ENCODE measurements at places on chromosomes 1 and 21.

- no peak for DNase-seq
Observed at GRCh38 chr21:18369115-18369514, 34.5 kb downstream of the TMPRSS15 start.

DNA sequence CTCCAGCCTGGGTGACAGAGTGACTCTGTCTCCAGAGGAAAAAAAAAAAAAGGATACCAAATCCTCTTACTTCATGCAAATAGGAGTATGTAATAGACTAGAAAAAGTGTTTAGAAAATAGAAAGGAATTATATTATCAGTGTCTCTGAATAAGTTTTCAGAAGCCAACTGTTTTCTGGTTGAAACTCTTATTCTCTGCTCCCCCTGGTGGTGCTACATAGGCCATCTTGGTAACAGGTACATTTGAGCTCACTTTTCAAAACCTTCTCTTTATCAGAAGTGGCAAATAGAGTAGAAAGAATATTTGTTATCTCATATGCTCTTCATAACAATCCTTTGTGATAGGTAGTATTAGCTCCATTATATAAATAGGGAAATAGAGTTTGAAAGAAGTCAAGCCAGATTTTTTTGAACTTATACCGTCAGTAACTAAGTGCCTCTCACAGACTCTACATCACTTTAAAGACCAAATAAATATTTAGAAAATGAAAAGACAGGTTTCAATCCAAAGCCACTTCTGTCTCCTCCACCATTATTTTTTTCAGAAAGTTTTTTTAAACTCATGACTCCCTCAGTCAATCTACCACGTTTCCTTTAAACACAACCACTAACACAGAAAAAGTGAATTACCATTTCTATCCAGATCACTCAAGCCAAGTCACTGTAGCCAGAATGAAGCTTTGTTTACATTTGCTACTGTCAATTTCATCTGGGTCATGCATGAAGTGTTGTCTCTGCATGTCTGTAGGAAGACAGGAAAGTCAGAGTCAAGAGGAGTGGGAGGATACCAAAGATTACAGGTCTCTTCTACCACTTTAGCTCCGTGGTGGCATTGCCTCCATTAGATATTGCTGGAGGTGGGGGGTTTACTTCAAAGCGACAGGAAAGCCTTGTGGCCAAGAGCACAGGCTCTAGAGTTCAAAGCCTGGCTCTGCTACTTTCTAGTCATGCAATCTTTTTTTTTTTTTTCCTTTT, 45.6 kb downstream of the IL23R start:
- peak; percentile 32 for DNase-seq

DNA sequence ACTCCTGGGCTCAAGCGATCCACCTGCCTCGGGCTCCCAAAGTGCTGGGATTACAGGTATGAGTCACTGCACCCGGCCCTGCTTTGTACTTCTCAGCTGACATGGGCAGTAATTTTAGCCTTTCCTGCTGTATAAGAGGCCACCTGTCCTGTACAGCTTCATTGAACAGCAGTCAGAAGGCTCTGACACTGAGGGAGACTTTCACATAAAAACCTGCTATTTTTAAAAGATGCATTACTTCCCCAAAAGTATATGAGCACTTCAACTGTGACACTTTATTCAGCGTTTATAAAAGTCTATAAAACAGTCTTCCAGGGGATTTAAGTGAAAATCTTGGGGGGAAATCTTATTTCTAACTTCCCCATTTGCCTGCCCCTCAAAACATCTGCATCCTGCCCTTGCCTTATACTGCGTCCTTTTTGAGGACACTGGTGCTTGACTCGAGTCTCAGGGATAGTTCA, 17.6 kb downstream of the RNU5D-1 start:
- DNase-seq: peak; percentile 89

GRCh38 chr1:54160351-54160750, 7.6 kb upstream of the CDCP2 start:
- no peak for DNase-seq

GRCh38 chr21:44880405-44881197, 7.1 kb upstream of the PTTG1IP start:
- DNase-seq: no peak

DNA sequence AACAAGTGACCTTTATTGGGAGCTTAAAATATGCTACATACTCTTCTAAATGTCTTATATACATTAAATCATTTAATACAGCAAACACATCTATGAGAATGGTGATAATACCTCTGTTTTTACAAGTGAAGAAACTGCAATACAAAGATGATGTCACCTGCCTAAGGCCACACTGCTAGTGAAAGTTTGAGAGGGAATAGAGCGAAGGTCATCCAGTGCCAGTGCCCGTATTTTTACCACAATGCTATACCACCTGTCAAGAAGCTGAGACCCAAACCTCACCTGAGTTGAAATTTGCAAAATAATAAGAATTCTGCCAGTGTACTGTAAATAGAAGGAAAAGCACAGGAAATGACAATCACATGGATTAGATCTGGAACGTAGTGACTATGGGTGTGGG, 200.4 kb upstream of the TMPRSS15 start:
- no peak for DNase-seq

DNA sequence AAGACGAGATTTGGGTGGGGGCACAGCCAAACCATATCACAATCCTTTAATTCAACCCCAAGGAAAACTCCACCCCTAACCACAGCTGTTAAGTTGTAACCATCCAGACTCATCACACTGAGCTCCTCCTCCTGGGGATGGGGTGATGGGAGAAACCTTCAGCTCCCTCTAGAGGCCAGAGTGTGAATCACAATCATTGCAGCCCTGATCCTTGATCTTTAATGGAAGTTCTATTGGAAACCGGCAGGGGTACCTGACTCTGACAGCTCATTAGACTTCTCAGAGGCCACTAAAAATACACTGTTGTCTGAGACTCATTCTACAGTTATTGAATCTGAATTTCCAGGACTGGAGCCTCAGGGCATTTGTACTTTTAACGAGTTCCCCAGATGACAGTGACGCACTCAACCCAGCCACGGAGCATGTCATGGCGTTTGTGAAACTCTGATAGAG, 127.2 kb downstream of the IGSF21 start:
- peak; percentile 16 for DNase-seq

- DNase-seq: no peak
Observed at GRCh38 chr21:45892916-45893739, 88.4 kb upstream of the COL6A1 start.

- DNase-seq: no peak
Observed at GRCh38 chr1:222071387-222071786, 329.5 kb upstream of the DUSP10 start.

DNA sequence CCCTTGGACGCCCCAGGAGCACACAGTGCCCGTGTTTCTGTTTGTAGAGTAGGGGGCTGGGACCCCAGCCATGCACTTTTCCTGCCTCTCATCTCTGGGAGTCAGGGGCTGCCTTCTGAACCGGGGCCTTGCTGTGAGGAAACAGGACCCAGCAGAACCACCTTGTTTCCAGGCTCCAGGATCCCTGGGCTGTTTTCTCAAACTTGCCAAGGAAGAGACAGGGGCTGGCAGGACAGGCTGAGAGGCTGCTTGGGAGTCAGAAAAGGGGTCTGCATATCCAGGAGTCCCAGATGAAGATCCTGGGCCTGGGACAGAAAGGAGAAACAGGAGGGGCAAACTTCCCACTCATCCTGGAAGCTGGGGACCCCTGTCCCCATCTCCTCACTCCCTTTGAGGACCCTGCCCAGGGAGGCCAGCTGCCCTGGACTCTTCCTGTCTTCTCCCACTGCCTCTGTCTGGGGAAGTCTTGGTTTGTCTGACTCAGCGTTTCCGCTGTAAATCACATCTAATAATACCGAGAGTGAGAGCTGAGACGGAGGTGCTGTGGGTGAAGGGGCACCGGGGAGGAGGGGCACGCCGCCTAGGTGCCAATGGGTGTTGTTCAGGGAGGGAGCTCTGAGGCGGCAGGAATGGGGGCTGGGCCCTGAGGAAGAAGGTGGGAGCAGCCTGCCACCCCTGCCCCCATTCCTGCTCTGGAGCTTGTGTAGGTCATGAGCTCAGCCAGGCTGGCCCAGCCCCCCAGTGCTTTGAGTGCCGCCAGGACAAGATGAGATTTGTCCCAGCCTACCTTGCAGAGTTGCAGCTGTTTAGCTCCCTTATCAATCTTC, 16.7 kb downstream of the POU3F1 start:
- no peak for DNase-seq

DNA sequence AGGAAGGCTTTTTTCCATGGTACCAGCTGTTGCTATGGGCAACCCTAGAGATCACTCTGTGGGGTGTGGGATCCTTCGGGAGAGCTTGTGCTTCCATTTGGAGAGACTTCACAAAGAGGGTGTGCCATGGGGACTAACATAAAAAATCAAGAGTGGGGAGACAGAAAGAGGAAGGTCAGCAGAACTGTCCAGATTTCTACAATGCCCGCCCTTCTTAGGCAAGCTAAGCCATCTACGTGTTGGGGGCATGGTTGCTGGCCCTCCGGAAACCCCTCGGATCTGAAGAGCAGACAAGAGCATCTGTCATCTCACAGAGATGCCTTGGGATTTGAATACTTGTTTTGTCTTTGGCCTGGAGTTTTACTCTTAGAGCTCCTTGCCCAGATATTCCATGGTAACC, 83.9 kb upstream of the ZNF648 start:
- DNase-seq: no peak

DNA sequence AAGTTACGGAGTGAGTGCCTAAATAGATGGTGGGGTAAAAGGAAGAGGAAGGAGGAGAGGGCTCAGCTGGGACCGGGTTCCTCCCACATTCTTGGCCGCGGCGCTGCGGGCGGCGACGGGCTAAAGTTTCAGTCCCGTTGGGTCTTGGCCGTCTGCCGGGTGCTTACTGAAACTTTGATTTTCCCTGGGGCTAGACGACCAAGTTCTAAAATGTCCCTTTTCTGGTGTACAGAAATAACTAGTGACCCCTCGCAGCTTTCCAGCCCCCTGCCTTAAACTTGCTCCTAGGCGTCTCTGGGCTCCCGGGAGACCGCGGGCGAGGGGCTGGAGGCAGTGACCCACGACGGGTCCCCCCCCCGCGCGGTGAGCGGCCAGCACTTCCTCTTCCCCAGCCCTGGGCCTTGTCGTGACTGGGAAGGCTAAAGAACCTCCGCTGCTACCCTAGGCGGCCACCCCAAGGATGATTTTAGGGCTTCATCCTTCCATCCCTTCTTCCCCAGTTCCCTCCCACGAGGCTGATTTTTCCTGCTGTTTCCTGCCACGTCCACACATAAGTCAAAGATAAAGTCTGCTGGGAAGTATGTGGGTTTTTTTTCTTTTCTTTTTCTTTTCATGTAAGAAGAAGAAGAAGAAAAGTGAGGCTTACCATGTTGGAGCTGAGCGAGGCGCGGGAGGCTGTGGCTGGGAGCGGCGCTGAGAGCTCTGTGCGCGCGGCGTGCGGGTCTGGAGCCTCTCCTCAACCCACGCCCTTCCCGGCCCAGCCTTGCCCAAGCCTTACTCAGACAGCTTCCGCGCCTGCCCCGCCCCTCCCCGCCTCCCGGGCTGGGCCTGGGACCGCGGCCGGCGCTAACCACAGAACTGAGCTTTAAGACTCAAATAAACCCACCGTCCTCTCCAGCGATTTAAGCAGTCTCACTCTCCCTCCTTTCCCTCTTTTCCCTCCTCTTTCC, at the start of gene S100A11:
Gene S100A11, minus strand, starts transcription at position 738 of the 950 bp plus-strand sequence. Its CDS starts 89 bp downstream, at position 649.
- DNase-seq: no peak

GRCh38 chr1:165857046-165857801, 29.8 kb downstream of the UCK2 start:
- no peak for DNase-seq

DNA sequence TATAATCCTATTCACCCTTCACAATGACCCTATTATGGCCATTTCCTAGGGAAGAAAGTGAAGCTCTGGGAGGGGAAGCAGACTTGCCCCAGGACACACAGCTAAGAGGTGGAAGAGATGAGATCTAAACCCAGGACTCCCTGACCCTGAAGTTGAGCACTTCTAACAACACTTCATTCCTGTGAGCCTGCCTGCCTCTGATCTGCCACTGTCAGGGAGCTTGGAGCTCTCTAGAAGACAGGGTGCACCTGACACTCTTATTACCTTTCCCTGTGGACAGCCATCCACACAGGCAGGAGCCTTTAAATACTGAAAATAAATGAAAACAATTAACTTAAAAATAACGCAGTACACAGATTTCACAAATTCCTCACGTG, 599 bp downstream of the MKNK1 start:
- DNase-seq: no peak

DNA sequence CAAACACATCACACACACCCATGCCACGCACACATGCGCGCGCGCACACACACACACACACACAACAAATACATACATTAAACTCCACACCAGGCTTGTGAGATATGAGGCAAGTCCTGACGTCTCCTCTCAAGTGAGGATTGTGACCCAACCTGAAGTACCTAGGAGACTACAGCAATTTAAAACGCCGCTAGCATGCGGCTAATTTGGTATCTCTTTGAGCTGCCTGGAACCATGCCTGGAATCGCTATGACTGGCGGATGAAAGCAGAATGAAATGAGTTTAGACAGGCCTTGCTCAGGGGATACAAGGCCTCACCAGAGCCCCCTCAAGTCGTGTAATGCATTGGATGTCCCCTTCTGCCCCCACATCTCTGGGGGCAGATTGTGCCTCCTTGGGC, 1.6 kb upstream of the RAB7B start:
- no peak for DNase-seq

DNA sequence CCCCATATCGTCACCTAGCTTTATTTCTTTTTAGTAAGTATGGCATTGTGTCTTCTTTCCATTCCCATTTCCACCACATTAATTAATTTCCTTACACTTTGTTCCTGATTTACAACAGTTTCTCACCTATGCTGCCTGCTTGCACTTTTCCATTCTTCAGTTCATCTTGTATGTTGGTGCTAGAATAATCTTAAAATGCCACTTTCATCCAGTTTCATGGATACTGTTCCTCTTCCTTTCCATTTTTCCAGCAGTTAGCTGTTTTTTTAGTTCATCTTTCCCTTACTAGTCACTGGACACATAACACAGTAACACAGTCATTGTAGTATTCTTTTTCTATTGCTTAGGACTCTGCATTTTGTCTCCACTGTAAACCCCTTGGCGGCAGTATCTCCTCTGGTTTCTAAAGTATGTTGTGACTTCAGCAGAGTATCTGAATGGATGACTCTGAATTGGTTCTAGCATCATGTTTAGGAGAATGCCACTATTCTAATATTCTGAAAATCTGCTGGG, 2.1 kb downstream of the CDC7 start:
- DNase-seq: no peak

DNA sequence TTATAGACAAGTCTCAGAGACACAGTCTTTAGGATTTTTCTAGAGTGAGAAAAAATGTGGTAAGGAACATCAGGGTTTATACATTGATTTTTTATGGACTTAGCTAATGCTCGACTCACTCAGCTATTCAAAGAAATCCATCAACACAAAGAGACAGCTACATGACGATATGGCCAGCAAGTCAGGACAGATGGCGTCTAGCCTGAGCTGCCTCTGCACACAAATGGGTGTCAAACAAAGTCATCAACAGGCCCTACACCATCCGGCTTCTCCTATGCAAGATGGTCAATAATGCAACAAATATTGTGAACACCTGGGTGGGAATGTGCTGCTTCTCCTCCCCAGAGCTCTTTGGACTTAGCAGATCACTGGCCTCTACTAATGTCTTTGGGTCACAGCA, 13.3 kb upstream of the ERICH3 start:
- DNase-seq: no peak

- DNase-seq: no peak
Observed at GRCh38 chr1:10510520-10511493, 36.1 kb downstream of the PEX14 start.

Data from NCI-H2029 treated with DMSO at 0.1 percent for 48 hours (cell line).